ENCODE measurements at places on chromosomes 7 and 10.

GRCh38 chr10:77291596-77292505 is 345.8 kb downstream of the KCNMA1 start:
- DNase-seq: no peak

GRCh38 chr7:139544645-139545044 is 21.2 kb downstream of the CLEC2L start:
- DNase-seq: no peak

- no peak for DNase-seq
Measured at GRCh38 chr7:15236952-15237351, 324.9 kb downstream of the AGMO start.

- no peak for DNase-seq
Measured at GRCh38 chr7:55099821-55100543, 81.2 kb downstream of the EGFR start.

DNA sequence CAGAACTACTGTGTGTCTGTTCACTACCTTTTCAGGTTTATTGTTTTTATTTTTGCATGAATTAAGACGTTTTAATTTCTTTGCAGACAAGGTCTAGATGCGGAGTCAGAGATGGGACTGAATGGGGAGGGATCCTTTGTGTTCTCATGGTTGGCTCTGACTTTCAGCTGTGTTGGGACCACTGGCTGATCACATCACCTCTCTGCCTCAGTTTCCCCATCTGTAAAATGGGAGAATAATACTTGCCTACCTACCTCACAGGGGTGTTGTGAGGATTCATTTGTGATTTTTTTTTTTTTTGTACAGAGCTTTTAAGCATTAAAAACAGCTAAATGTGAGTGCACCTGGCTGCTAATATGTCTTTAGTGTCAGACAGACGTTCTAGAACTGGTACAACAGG is 34.4 kb downstream of the PRF1 start:
- DNase-seq: no peak

- no peak for DNase-seq
Measured at GRCh38 chr7:19405541-19405940, 260.3 kb upstream of the FERD3L start.

- DNase-seq: no peak
Measured at GRCh38 chr7:144379776-144380384, 23.6 kb downstream of the NOBOX start.

DNA sequence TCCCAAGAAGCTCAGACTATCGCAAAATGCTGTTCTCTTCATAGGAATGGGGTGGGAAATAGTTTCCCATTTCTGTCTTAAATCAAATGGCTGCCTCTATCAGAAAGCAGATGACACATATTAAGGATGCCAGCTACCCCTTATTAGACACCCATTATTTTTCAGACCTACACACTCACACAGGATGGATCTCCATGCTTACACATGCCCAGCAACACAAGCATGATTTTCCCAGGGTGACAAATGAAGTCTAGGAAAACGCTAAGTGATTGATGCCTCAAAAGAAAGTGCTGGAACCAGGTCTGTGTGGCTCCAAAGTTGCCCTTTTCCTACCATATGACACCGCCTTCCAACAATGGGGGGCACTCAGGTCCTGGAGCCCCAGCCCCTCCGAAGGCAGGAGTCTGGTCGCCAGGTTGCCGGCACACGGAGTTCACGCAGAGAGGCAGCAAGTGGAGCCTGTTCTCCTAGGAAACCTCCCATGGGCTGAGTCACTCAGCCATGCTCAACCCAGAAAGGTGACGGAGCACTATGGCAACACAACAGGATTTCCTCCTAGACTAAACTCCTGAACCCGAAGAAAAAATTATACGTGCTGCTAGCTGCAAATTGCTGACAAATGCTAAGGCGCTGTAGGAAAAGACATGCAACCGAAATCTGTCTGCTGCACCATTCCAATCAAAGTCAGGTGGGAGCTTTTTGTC is 19.8 kb downstream of the VOPP1 start:
- DNase-seq: no peak

GRCh38 chr7:7510794-7511193 is 24.9 kb downstream of the COL28A1 start:
- DNase-seq: no peak

DNA sequence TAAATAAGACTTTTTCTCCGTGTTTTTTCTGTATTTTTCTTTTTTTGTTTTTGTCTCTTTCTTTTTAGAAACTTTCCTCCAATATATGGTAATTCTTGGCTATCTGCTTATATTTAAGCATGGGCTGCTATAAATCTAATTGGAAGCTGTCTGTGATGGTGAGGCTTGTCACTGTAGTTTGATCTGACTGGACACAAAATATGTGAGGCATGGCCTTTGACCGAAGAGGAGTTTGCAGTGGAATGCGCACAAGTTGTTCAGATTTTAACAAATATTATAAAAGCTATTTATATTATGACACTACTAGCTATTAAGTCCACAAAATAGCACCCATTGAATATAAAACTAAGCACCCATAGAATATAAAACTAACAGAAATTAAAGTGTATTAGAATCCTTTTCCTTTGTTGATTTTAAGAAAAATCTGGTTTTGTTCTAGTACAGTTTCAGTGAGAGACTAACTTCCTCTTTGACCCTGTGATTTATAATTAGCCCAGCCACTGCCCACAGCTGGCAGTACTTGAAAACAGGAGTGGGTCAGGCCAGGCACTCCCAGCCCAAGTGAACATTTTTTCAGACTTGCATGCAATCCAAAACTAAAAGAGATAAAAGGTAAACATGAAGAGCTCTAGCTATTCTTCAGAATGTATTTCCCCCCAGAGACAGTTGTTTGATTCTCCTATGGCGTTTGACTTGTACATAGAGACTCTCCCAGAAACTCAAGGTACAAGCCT is 69.9 kb upstream of the FGL2 start:
- no peak for DNase-seq

GRCh38 chr10:25117757-25118156 is 57.0 kb upstream of the GPR158 start:
- no peak for DNase-seq

DNA sequence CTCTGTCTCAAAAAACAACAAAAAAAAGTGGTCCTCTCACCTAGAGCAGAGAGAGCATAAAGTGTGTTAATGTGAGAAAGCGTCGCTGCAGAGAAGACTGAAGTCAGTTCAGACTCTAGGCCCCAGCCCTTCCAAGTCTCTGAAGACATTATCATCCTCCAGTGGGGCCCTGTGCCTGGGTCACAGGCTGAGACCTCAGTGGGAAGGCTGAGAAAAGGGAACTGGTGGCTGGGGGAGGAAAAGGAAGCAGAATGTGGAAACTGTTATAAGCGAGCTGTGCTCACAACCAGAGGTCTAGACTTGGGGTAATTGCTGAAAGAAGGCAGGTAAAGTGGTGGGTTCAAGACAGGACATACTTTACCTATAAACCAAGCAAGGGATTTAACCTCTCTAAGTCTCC is 4.9 kb upstream of the RRP12 start:
- DNase-seq: no peak

DNA sequence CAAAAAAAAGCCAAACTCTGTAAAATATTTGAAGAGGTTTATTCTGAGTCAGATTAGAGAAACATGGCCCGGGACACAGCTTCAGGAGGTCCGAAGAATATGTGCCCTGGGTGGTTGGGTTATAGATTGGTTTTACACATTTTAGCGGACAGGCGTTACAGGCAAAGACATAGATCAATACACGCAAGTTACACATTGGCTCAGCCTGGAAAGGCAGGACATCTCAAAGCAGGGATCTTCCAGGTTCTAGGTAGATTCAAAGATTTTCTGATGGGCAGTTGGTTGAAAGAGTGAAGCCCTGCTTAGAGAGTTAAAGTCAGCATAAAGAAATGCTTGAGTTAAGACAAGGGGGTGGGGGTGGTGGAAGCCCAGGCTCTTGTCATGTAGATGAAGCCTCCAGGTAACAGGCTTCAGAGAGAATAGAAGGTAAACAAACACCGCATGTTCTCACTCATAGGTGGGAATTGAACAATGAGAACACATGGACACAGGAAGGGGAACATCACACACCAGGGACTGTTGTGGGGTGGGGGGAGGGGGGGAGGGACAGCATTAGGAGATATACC is 464.3 kb upstream of the ADARB2 start:
- DNase-seq: no peak

- no peak for DNase-seq
Measured at GRCh38 chr10:117175215-117175900, 21.9 kb upstream of the KCNK18 start.

GRCh38 chr10:130901311-130902165 is 410.0 kb downstream of the TCERG1L start:
- no peak for DNase-seq

GRCh38 chr10:118799777-118800176 is 45.0 kb upstream of the CACUL1 start:
- DNase-seq: no peak

Data from activated T-helper 1 cell treated with anti-CD3 and anti-CD28 coated beads, Interleukin-2, amount 50 U/mL, for 16 hours (primary cell).